ENCODE measurements at places on chromosomes 16 and 17.

GRCh38 chr17:21376081-21376758 is at the start of gene KCNJ12:
Gene KCNJ12, plus strand, starts transcription at chr17:21376357. Its CDS starts 38,986 bp downstream, at chr17:21415343.
- DNase-seq, result no peak

DNA sequence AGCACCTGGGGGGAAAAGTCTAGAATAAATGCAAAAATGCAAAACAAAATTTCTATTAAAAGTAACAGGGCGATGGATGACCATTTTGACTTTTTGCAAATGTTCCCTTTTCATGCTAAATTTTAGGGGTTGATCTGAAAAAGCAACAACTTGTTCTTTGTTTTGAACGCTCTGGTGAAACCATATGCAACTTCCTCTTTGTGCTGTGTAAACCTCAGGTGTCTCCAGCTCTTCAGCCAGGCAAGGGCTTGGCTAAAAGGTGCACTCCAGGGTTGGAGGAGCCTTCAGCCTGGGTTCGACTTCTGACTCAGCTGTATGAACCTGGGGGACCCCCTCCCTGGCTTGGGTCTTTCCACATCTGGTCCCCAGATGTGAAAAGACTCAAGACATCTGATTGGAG is 9.5 kb downstream of the IRF8 start:
- no peak for DNase-seq

GRCh38 chr17:80805032-80805751 is 186.4 kb upstream of the CHMP6 start:
- no peak for DNase-seq

DNA sequence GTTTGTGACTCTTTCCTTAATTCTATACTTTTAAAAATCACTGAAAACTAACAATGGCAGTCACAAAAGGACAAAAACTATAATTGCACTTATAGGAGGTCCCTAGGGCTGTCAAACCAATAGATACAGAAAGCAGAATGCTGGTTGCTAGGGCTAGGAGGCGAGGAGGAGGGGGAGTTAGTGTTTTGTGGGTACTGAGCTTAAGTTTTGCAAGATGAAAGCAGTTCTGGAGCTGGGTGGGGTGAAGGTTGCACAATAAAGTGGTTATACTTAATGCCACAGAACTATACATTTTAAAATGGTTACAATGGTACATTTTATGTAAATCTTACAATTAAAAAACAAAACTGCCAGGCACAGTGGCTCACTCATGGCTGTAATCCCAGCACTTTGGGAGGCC is 27.3 kb downstream of the NUBP1 start:
- DNase-seq, result no peak

- DNase-seq, result no peak
Measured at GRCh38 chr17:81176666-81177065, 10.6 kb upstream of the AATK start.

GRCh38 chr16:3781421-3781820 is 64.1 kb upstream of the TRAP1 start:
- no peak for DNase-seq

DNA sequence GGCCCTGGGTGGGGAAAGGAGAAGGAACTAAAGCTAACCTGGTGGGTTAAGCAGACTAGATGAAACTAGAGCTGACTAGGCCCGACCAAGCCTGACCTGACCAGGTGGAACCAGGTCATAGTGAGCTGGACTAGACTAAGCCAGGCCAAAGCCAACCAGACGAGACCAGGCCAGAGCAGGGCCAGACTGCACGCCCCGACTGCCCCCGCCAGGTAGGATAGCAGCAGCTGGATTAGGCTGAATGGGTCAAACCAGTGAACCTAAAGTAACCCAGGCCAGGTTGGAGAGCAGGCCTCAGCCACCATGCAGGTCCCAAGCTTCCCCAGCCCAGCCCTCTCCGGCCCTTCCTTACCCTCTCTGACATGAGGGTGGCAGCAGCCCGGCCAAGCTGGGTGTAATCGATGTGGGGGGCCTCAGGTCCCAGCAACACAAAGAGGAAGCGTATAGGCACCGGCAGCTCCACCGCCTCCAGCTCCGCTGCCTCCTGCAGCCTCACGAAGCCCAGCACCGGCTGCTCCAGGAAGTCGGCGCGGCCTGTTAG is 9.1 kb downstream of the SLC4A1 start:
- DNase-seq, result no peak

DNA sequence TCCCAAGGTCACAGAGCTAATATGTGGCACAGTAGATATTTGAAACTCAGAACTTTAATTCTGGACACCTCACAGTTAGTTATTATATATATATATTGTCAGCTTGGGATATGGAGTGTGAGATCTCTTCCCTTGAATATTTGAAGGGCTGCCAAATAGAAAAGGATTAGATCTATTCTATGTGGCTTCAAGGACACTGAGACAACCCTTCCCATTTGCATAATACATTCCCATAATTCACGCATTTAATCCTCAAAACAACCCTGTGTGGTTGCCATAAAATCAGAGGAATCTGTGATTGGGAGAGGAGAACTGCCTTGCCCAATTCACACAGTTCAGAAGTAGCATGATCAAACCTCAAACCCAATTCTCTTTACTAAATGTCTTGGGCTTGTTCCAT is 365.8 kb upstream of the DYNLRB2 start:
- no peak for DNase-seq

DNA sequence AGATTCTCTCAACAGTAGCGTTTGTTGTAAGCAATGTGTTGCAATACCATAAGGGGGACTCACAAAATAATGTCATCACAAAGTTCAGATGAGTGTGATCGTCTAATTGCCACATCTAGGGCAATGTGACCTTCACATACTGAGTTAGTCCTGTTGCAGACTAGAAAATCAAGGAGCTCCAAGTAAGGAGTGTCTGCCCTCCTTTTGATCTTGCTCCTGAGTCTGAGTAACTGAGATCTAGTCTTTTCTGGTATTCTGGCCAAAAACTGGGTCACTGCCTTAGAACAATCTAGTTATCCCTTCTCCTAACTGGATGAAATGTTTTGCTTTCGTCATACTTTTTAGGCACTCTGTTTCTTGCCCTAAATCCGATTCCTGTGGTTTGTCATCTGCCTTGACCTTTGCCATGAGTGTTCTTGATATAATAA is 712.1 kb downstream of the CDH11 start:
- DNase-seq, result no peak

DNA sequence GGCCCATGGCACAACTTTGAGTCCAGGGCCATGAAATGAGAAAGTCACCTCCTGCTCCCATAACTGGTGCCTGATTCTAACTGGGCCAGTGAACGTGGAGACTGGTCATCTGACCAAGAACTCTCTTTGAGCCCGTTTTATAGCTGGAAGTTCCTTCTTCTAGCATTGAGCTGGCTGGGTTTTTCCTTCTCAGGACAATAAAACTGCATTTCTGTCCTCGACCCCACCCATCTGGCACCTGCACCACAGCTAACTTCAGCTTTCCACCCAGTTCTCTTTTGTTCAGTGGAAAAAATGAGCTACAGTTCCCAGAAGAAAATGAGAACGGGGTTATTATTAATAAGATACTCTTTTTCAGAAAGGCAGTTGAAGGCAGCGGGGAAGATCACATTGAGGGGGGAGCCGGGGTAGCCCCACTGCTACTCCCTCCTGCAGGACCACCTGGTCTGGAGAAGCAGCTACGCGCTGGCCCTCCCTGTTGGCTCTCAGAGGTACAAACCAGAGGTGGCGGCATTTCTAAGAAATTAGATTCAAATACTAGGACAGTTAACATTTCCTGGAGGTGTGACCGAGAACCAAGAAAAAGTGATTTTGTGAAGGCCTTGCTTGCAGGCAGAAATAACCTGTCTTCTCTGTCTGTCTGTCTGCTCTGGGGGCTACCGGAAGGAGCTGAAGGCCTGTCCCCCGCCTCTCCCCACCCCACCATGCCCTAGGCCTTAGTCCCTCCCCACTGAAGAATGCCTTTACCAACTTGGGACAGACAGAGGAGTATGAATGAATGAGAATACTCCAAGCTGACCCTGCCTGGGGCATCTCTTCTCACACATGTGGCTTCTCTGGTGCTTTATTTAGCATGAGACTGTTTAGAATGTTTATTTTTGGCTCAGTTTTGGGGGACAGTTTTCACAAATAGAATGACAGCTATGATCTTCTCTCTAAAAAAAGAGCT is 123.9 kb downstream of the XYLT1 start:
- DNase-seq, result no peak

DNA sequence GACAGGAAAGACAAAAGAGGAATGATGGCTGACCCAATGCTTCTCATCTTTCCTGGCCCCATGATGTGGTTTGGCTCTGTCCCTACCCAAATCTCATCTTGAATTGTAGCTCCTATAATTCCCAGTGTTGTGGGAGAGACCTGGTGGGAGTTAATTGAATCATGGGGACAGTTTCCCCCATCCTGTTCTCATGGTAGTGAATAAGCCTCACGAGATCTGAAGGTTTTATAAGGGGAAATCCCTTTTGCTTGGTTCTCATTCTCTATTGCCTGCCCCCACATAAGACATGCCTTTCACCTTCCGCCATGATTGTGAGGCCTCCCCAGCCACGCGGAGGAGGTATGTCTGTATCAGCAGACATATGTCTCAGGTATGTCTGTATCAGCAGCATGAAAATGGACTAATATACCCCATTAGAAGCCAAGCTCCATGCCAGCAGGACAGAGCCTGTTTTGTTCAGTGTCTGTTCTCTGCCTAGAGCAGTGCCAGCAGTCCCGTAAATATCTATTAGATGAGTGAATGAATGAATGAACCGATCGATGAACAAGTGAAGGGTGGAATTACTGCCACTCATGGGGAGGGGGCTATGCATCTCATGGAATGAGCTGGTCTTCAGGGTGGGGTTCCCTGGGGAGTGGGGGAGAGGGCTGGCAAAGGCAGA is 304.4 kb downstream of the SOX9 start:
- no peak for DNase-seq

DNA sequence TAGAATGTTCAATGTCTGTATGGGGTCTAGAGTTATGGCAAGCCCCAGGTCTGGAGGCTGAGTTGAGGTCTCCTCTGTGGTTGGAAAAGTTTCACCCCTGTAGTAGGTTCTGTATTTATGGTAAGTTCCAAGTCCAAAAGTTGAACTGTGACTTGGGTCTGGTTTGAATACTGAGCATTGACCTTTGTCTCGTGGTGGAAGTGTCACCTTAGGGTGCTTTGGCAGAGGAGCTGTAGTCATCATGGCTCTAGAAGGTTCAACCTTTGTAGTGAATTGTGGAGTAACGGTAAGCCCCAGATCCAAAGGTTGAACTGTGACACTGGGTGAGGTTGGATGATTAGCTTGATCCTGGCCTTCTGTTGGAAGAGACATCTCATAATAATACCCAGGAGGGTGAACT is 17.6 kb downstream of the RDM1 start:
- DNase-seq, result no peak

DNA sequence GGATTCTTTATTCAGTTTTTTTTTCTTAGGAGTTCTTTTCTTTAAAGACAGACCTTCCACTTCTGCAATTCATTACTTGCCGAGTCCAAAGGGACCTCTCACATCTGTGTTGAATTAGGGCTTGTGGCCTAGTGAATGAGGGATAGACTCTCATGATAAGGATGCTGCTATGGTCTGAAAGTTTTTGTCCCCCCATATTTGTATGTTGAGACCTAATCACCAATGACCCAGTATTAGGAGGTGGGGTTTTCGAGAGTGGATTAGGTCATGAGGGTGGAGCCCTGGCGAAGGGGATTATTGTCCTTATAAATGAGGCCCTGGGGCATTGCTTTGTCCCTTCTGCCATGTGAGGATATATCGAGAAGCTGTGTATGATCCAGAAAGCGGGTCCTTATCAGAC is 9.5 kb downstream of the KRT12 start:
- DNase-seq, result no peak

GRCh38 chr17:10198509-10199249 is at the start of gene GAS7:
Gene GAS7, minus strand, starts transcription at chr17:10198606.
- no peak for DNase-seq

DNA sequence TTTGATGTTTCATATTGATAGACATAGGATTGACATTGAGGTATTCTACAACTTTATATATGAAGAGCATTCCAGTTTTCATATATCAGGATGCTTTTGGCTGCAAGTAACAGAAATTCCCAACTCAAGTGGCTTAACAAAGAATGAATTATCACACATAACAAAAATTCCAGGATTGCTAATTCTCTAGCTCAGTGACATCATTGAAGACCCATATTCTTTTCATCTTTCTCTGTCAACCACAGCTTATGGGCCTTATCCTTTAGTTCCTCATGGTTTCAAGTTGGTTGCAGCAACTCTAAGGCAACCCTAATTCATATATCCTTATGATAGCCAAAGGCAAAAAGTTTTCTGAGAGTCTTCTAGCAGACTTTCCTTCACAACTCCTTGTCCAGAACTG is 91.5 kb upstream of the HAS3 start:
- no peak for DNase-seq

GRCh38 chr16:2798723-2799204 is 494 bp downstream of the PRSS41 start:
- DNase-seq, result no peak

DNA sequence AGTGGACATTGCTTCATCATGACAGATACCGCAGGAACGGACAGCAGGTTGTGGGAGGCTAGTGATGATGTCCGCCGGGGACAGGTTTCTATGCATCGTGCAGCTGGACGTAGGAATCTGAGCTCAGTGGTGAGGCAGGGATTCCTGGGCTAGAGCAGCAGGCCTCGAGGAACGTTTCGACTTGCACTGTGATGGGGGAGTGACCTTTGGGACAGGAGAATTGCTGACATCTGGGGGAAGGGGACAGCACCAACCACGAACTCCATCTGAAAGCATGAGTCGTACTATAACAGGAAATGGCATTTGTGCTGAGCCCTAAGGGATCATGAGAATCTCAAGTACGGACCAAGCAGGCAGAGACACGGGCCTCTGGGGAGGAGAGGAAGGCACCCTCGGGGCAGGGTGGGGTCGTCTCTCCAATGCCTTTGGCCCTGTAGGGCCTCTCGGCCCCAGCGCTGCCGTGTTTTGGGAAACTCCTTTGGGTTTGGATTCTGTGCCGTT is 65.8 kb upstream of the ENDOV start:
- DNase-seq, result no peak

DNA sequence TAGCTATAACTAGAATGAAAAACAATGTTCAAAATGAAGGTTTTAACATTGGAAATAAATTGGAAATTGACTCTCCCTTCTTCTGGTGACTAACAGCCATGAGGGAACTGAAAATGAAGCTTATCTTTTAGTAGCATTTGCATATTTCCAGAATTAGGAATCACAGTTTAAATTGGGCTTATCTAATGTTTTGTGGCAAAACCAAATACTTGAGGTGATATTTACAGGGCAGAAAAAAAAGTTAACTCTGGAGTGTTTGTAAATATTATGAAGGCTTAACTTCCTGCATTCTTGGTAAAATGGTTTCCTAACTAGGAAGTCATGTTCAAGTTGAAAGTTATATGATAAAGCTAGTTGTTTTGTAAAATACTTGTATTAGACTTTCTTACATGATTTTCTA is 96.4 kb upstream of the SOX9 start:
- DNase-seq, result no peak

DNA sequence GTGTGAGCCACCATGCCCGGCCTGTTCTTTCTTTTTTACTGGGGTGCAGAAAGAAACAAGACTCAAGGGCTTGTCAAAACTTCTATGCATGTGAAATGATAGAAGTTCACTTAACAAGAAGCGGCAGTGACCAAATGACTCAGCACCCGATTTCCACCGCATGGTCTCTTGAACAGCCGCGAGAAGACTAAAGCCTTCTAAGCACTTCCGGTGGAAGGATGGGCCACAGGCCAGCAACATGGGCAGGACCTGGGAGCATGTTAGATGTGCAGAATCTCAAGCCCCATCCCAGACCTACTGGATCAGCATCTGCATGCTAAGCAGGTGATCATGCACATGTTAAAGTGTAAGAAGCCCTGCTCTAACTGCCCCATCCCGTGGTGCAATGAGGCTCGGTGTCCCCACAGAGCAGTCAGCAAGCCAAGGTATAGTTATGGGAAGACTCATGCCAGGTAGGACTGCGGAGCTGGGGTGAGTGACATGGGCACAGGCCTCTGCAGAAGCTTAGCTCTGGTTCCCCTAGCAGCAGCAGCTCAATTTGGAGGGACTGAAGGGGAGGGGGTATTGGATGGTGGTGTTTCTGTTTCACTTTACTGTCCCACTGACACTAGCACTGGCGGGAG is 88.5 kb upstream of the HNF1B start:
- DNase-seq, result no peak
